Brain (organoid and tissue), 16 donors: ENCODE measurements at places on chromosomes 12 and 14.
A peak's percentile ranks its signal among the peaks of the same experiment; 100 is the strongest.

DNA sequence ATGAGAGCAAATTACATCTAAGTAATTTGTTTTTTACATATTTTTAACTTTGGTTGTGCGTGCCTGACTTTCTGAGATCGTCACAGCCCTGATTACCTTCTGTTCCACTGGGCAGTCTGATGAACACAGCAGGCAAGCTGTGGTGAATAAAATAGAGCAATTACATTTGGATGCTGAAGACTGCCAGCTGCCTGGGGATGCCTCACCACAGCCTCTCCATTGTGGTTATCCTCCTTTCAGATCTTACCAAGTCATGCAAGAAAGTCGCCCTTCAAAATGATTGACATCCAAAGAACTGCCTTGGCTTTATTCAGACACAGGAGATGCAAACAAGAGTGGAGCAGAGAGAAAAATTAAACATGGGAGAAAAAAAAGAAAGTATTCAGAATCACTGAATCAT, 456.6 kb upstream of the TMPO start:
- peak; percentile 71 for DNase-seq

- no peak for DNase-seq
These were observed 459.2 kb downstream of the RAD51B start for GRCh38 chr14:68278576-68279436.

GRCh38 chr14:105294142-105294597, 6.6 kb downstream of the BRF1 start:
- DNase-seq, result peak; percentile 67

- DNase-seq, result peak; percentile 55
These were observed 4.4 kb downstream of the KRT86 start for GRCh38 chr12:52278575-52279421.

GRCh38 chr12:45434094-45434493, 218.2 kb downstream of the ANO6 start:
- no peak for DNase-seq

DNA sequence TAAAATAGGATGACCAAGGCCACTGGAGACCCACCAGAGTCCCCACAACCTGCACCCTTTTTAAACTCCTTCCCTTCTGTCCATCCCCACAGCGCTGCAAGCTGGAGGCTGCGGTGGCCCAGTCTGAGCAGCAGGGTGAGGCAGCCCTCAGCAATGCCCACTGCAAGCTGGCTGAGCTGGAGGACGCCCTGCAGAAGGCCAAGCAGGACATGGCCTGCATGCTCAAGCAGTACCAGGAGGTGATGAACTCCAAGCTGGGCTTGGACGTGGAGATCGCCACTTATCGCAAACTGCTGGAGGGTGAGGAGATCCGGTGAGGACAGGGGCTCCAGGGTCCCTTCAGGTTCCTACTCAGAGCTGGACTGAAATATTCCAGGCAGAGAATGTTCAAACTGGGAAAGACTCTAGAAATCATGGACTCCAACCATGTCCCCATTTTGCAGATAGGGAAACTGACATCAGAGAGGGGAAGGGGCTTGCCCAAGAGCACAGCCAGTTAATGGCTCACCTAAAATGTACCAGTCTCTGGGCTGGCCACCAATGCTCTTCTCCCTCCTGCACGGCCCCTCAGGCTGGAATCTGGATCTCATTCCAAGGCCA, 17.2 kb downstream of the KRT85 start:
- no peak for DNase-seq

DNA sequence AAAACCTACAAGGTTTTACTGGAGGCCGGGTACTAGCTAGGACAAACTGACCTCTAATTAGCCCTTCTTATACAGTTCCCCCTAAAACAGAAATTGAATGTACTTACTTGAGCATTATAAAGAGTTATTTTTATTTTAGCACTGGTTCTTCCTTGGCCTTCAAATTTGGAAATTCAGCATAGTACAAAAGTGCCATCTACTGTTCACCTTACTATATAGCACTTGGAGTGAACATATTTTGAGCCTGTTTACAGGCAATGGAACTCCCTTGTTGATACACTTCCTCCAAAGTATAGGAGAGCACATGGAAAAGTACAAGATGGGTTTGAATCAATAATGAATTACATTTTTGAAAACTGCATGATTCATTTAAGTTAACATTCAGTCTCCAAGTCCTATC, 3.9 kb upstream of the POC1B start:
- peak; percentile 78 for DNase-seq

DNA sequence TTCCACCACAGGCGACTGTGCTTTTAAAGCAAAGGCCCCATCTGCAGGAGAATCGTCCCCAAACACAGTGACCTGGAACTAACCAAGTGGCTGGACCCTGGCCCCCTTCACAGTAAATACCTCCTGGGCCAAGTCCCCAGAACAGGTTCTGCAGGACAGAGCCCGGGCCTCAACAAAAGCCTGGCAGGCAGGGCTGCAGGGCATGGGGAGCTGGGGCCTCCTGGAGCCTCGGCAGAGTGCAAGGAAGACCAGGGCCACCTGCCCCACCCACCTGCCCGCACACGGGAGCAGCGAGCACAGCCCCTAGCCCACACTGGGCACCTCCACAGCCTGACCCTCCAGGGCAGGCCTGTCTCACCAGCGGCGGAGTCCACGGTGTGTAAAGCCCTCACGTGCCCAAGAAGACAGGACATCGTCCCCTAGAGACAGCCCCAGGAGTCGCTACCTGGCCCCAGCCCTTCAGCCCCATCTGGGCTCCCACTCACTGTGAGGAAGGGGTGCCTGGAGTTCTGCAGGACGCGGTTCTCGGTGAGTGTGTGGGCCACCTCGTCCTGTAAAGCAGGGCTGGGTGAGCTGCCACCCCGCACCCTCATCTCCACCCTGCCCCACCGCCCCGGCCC, 21.0 kb downstream of the AKT1 start:
- no peak for DNase-seq

GRCh38 chr12:27733052-27733656, 22.5 kb downstream of the MRPS35 start:
- DNase-seq, result peak; percentile 60

GRCh38 chr12:94584377-94584776, 66.0 kb downstream of the TMCC3 start:
- DNase-seq, result no peak

DNA sequence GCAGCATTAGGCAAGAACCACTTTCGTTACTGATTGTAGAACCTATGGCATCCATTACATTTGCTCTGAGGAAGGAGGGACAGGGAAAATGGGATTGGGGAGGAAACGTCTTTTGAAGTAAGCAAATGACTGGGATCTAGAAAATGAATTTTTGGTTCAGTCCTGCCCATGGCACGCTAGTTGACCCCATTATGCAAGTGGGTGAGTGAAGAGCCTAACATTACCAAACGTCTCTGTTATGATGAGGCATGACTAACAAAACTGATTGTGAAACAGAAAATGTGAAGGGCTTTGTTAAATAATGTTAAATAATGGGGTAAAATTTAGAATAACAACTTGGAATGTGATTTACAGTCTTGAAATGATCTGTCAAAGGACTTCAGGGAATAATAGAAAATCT, 38.9 kb downstream of the CPSF2 start:
- no peak for DNase-seq

- DNase-seq, result no peak
These were observed 40.1 kb downstream of the SMIM41 start for GRCh38 chr12:52119398-52120254.

DNA sequence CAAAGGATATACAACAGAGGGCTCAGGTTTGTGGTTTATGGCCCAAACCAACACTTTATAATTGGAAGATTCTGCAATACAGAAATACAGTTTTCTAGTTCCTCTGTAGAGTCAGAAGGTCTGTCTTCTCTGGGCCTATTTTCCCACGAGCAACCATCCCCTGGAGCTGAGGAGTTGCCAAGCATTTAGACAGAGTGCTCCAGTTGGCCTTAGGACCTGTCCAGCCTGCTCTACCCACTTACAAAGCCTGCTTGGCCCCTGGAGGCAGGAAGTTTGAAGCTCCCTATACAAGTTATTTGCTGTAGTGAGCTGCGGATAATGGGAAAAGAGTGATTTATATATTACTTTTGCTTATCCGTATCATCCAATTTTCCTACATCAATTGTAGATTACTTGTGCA, 60.8 kb upstream of the HSPB8 start:
- DNase-seq, result no peak

- peak; percentile 56 for DNase-seq
These were observed 14.2 kb upstream of the TXNRD1 start for GRCh38 chr12:104201238-104202001.

GRCh38 chr12:93302331-93303229, 75.1 kb upstream of the NUDT4 start:
- no peak for DNase-seq

- DNase-seq, result no peak
These were observed 18.2 kb upstream of the CEBPE start for GRCh38 chr14:23137192-23137812.

DNA sequence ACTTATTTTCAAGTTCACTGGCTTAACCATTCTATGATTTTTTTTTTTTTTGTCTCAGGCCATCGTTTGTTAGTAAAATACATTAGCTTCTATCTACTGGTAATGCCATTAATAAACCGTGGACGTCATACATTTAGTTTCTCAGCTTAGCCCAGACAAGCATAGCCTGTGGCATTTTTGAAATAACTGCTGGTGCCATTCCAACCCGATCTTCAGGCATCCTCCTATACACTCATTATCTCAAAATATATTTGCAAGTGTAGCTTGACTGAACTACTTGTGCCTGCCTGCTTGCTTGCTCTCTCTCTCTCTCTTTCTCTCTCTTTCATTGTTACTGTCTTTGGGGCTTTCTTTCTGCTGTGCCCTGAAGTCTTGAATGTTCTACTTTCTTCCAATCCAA, 12.7 kb upstream of the MBIP start:
- DNase-seq, result no peak

GRCh38 chr14:75126121-75126544, 715 bp downstream of the NEK9 start:
- DNase-seq, result no peak

GRCh38 chr12:85273381-85274314, 6.4 kb upstream of the ALX1 start:
- DNase-seq, result peak; percentile 44

GRCh38 chr14:35747379-35747778, 61.7 kb downstream of the RALGAPA1 start:
- no peak for DNase-seq

- no peak for DNase-seq
These were observed 2.6 kb upstream of the PPP1R1A start for GRCh38 chr12:54590978-54591591.

- DNase-seq, result no peak
These were observed 32.8 kb upstream of the TXNRD1 start for GRCh38 chr12:104182621-104183378.

DNA sequence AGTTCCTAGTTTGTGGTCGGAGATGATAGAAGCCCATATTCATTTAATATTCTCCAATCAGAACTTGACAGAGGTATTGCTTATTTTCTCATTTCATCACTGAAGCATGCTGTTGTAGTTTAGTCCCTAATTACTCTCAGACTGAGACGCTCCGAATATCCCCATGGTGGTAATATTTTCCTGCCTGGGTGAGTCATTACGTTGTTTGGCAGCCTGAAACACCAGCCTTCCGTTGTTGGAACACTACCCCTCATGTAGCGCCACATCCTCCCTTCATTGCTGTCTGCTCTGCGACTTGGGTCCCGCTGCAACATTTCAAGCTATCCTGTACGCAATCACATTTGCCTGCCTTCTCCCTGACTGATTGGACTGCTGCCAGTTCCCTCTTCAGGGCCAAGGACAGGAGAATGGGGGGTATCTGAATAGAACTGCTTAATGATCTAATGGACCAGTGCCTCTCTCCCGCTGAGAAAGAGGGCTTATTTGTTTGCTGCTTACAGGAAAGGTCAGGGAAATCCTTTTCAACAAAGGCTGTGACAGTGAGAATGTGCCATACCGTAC, 369.1 kb downstream of the NPAS3 start:
- peak; percentile 88 for DNase-seq

- DNase-seq, result no peak
These were observed 416.9 kb downstream of the MED13L start for GRCh38 chr12:115860619-115861018.

DNA sequence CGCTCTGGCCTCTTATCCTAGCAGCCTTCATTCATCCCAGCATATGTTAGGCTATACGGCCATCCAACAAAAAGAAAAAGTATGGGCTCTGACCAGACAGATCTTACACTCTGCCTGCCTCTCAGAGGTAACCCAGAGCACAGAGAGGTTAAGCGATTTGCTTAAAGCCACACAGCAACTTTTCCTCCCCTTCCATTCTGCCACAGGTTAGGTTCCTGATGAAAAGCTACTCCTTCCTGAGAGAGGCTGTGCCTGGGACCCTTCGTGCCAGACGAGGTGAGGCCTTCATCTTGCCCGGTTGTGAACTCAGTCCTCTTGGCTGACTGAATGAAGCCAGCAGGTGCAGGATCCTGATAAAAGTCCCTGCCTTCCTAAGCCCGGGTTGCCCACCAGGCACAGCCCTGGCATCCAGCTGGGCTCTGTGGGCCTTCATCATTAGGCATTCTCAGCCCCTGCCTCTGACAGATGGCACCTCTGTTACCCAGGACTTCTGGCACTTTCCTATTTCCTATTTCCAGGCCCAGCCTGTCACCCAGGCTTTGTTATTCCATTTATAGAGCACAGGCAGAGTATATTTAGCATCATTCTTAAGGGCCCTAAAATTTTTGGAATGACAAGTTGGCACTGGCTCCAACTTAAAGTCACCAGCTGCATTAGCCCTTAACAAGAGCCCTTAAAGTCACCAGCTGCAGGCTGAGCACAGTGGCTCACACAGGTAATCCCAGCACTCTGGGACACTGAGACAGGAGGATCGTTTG, 12.8 kb downstream of the SOAT2 start:
- peak; percentile 31 for DNase-seq

GRCh38 chr12:47768323-47768811, 4.7 kb upstream of the SLC48A1 start:
- no peak for DNase-seq

GRCh38 chr12:124567673-124568373, 411 bp upstream of the NCOR2 start:
- DNase-seq, result peak; percentile 89

GRCh38 chr12:53287741-53288216, 7.6 kb upstream of the PFDN5 start:
- DNase-seq, result peak; percentile 81

GRCh38 chr12:80118565-80119324, 19.4 kb downstream of the OTOGL start:
- DNase-seq, result no peak

DNA sequence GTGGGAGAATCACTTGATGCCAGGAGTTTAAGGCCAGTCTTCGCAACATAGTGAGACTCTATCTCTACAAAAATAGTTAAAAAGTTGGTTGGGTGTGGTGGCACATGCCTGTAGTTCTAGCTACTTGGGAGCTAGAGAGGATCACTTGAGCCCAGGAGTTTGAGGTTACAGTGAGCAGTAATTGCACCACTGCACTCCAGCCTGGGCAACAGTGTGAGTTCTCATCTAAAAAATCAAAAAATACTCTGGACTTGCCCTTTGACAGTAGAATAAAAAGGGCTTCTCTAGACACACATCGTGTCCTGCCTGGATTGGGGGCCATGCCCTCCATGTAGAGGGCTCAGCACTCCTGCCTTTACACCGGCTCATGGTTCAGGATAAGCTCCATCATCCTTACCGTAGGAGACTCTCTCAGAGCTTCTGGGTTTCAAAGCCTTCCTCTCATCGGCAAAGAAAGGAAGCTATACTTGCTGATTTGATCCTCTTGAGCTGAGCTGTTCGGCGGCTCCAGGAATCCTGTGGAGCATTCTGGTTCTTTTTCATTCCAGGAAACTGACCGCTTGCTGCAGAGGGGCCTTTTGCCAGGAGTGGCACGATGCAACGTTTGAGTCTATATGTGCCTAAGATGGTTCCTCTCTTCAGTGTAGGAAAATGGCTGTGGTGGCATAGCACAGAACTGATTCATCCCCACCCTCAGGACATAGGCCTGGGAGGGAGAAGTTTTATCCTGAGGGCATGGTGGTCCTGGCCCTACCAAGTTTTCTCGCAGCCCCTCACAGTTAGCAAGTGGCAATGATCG, 29.6 kb downstream of the FLVCR2 start:
- DNase-seq, result no peak

- DNase-seq, result no peak
These were observed 20.7 kb downstream of the SCARB1 start for GRCh38 chr12:124842800-124843510.
